ENCODE measurements at places on chromosomes 4 and X.

GRCh38 chr4:22881411-22881810 is 188.7 kb downstream of the GBA3 start:
- DNase-seq, result no peak
- no peaks in the 10 kb centered on the region for H3K36me3 ChIP-seq
- no peak overlapping the region for H3K27ac ChIP-seq
- no peaks in the 10 kb centered on the region for H3K27me3 ChIP-seq
- H3K4me3 ChIP-seq, result no peak overlapping the region

GRCh38 chrX:15160558-15161095 is 109.3 kb downstream of the ASB9 start:
- no peak for DNase-seq
- H3K27me3 ChIP-seq, result no peaks in the 10 kb centered on the region
- H3K27ac ChIP-seq, result no peak overlapping the region
- H3K4me1 ChIP-seq, result peaks cover 30% of the 10 kb centered on the region

- H3K27me3 ChIP-seq, result no peaks in the 10 kb centered on the region
- no peaks in the 10 kb centered on the region for H3K4me1 ChIP-seq
- H3K27ac ChIP-seq, result no peak overlapping the region
- peaks cover 1% of the 10 kb centered on the region for H3K36me3 ChIP-seq
- DNase-seq, result no peak
Observed at GRCh38 chr4:4659871-4660651, 118.2 kb upstream of the STX18 start.

GRCh38 chrX:101229170-101229569 is 9.6 kb downstream of the DRP2 start:
- no peaks in the 10 kb centered on the region for H3K36me3 ChIP-seq
- no peak overlapping the region for H3K4me3 ChIP-seq
- no peak for DNase-seq
- H3K4me1 ChIP-seq, result no peaks in the 10 kb centered on the region
- no peak overlapping the region for H3K27ac ChIP-seq

GRCh38 chr4:183342541-183343533 is 20.6 kb upstream of the CLDN24 start:
- peak; percentile 5 for DNase-seq
- peaks cover 3% of the 10 kb centered on the region for H3K4me1 ChIP-seq
- no peak overlapping the region for H3K4me3 ChIP-seq
- no peak overlapping the region for H3K27ac ChIP-seq

DNA sequence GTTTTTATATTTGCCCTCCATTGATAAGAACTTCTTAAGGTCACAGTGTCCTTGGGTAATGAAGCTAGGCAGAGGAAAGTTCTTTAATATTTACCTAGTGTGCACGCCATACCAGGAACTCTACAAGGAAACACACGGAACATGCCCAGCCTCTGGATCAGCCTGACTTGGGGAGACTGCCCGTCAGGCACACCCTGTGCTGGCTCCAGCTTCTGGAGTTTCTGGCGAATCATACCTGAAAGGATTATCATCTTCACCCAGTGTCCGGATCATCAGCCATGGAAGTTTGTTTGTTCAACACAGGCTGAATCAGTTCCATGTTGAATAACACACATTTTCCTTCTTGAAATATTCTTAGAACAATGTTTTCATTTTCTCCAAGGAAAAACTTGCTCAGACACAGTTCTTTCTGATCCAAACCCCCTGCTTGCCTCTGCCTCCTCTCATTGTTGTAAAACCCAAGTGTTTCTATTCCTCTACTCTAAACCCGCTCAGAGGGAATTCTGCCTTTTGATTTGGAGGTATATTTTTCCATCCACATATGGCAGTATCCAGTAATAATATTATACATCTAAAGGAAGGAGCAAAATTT is 176.7 kb downstream of the SHROOM3 start:
- H3K27ac ChIP-seq, result no peak overlapping the region
- peaks cover 2% of the 10 kb centered on the region for H3K27me3 ChIP-seq
- no peaks in the 10 kb centered on the region for H3K4me1 ChIP-seq
- DNase-seq, result no peak
- H3K36me3 ChIP-seq, result no peaks in the 10 kb centered on the region

GRCh38 chrX:152635941-152636340 is 1.8 kb upstream of the GABRQ start:
- H3K27me3 ChIP-seq, result peaks cover 25% of the 10 kb centered on the region
- no peak overlapping the region for H3K27ac ChIP-seq
- no peaks in the 10 kb centered on the region for H3K36me3 ChIP-seq
- no peak overlapping the region for H3K4me3 ChIP-seq
- DNase-seq, result no peak

GRCh38 chr4:147102596-147102995 is 156.9 kb upstream of the TTC29 start:
- no peaks in the 10 kb centered on the region for H3K36me3 ChIP-seq
- H3K27ac ChIP-seq, result no peak overlapping the region
- no peak overlapping the region for H3K4me3 ChIP-seq

DNA sequence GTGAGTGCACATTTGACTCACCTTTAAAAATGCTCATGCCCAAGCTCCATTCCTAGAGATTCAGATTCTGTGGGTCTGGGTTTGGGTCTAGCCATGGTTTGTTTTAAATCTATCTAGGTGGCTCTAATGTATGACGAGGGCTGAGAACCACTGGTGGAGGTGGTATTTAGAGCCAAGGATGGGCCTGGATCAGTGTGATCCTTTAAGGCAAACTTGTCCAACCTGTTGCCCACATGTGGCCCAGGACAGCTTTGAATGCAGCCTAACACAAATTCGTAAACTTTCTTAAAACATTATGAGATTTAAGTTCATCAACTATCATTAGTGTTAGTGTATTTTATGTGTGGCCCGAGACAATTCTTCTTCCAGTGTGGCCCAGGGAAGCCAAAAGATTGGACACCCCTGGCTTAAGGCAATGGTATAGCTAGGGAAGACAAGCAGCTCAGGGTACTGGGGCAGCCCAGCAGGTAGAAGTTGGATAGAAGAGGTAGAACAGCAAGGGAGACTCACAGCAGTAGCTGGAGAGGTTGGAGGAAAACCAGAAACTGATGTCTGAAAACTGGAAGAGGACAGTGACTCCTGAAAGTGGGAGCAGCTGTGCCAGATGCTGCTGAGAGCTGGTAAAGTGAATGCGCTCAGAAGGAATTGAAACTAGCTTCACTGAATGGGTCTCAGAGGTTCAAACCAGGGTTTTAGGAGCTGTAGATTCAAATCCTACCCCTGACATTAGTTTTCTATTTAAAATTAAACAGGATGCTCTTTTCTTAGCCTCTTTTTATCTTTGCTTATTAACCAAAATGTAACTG is 18.2 kb downstream of the ADD1 start:
- H3K27ac ChIP-seq, result peak overlapping the region; percentile 5
- DNase-seq, result no peak
- H3K27me3 ChIP-seq, result no peaks in the 10 kb centered on the region
- no peaks in the 10 kb centered on the region for H3K36me3 ChIP-seq

DNA sequence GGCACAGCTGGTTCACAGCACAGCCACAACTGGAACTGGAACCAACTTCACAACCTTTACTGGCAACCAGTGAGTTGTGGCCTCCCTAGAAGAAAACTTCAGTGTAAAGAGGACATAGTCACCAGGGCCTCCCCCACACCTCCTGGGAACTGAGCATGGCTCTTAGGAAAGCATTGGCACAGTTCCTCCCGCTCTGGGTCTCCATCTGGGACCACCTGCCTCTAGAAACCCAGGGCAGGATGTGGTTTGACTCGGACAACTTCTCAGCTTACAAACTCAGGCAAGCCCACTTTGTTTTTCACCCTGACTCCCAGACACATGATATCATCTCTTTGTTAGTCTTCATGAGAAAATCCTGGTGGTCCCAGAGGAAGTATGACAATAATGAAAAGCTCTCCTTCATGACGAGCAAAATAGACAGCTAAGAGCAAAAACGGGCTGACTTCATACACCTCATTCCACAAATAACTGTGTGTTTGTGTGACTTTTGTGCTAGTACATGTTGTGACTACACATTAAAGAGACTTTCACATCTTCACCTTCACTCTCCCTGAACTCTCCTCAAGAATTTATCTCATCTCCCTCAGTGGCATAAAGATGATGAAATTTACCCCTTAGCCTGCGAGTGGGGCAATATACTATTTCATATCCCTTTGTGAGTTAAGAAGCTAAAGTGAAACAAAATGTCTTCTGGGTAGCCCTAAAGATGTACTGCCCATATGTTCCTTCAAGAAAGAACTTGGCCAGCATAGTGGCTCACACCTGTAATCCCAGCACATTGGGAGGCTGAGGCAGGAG is 75.4 kb downstream of the SH3KBP1 start:
- H3K4me3 ChIP-seq, result no peak overlapping the region
- DNase-seq, result no peak
- H3K27ac ChIP-seq, result peak overlapping the region; percentile 64
- peaks cover 68% of the 10 kb centered on the region for H3K4me1 ChIP-seq
- peaks cover 10% of the 10 kb centered on the region for H3K36me3 ChIP-seq

DNA sequence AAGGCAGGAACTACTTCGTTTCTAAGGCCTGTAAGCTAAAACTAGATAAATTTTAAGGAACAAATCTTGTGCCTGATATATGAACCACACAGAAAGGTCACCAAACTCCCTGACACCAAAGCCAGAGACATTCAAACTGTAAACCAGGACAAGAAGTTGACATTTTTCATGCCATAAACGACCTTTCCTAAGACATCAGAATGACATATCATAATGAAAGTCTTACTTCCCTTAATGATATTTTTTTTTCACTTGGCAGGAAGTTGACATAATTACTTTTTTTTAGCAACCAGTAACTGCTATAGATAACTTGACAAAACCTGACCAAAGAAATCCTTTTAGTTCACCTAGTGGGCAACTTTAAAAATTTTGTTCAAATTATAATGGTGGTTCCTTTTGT is 231.5 kb upstream of the AGTR2 start:
- no peak overlapping the region for H3K27ac ChIP-seq
- H3K27me3 ChIP-seq, result no peaks in the 10 kb centered on the region
- no peaks in the 10 kb centered on the region for H3K4me1 ChIP-seq
- H3K4me3 ChIP-seq, result no peak overlapping the region

DNA sequence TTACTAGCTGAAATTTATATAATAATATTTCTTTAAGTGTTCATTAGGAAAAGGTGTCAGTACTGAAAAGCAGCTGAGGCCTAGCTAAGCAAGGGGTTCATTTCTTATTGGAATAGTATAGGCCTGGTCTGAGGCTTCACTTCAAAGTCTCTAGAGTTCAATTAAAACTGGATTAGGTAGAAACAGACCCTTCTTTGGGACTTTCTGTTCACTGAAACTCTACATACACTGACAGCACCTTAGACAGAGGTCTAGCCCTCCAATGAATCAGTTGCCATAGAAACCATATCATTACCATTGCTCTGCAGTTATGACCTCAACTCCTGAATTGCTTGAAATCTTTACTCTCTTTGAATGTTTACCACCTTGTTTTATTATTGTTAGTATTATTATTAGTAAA is 86.4 kb upstream of the MAB21L2 start:
- H3K4me3 ChIP-seq, result no peak overlapping the region
- H3K27ac ChIP-seq, result no peak overlapping the region
- H3K4me1 ChIP-seq, result peaks cover 2% of the 10 kb centered on the region
- H3K36me3 ChIP-seq, result no peaks in the 10 kb centered on the region
- H3K27me3 ChIP-seq, result no peaks in the 10 kb centered on the region
- no peak for DNase-seq

GRCh38 chr4:95021099-95021498 is 263.3 kb downstream of the BMPR1B start:
- DNase-seq, result no peak
- peaks cover 3% of the 10 kb centered on the region for H3K27me3 ChIP-seq
- no peaks in the 10 kb centered on the region for H3K36me3 ChIP-seq
- no peaks in the 10 kb centered on the region for H3K4me1 ChIP-seq

- peak overlapping the region; percentile 77 for H3K4me3 ChIP-seq
- no peaks in the 10 kb centered on the region for H3K27me3 ChIP-seq
- H3K4me1 ChIP-seq, result peaks cover 33% of the 10 kb centered on the region
- no peaks in the 10 kb centered on the region for H3K36me3 ChIP-seq
Observed at GRCh38 chrX:18885328-18886004, 98.4 kb downstream of the PHKA2 start.

- H3K27ac ChIP-seq, result no peak overlapping the region
- peaks cover 48% of the 10 kb centered on the region for H3K27me3 ChIP-seq
- DNase-seq, result no peak
- no peaks in the 10 kb centered on the region for H3K36me3 ChIP-seq
Observed at GRCh38 chr4:143339497-143339896, 2.8 kb downstream of the GAB1 start.

DNA sequence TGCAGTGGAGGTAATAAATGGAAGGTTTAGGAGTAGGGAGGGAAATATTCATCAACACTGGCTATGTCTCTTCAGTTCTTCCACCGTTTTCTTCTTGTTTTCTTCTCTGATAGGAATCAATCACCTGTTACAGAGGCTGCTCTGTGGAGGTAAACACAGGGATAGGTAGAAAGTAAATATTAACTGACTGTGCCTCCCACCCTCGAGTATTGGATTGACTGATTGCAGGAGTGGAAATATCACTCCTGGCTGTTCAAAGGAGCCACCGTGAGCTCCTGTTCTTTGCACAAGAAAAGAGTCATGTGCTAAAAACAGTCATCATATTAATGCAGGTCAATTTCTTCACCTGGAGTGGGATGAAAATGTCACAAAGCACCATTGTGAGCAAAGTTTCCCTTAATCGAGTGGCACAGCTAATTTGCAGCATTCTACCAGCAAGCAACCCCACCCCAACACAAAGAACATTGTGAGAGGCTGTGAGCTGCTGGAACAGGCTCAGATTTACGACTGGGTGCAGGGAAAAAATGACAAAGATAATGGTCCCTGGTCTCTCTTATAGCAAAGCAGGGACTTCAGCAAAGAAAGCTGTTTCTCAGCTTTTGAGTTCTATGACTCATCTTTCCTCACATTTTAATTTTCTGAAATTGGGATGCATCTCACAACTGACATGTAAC is 113.7 kb upstream of the TSPAN5 start:
- H3K27ac ChIP-seq, result no peak overlapping the region
- H3K27me3 ChIP-seq, result no peaks in the 10 kb centered on the region
- no peak overlapping the region for H3K4me3 ChIP-seq
- DNase-seq, result no peak
- H3K36me3 ChIP-seq, result no peaks in the 10 kb centered on the region
- H3K4me1 ChIP-seq, result no peaks in the 10 kb centered on the region

DNA sequence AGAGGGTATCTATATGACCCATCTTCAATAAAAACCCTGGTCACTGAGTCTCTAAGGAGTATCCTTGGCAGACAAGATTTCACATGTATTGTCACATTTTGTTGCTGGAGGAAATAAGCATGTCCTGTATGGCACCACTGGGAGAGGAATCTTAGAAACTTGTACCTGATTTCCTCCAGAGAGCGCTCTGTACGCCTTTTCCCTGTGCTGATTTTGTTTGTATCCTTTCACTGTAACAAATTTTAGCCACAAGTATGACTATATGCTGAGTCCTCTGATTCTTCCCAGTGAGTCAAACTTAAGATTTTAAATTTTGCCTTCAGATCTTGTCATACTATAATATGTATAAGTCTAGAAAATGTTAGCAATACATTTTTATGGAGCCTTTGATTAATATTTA is 102.8 kb downstream of the ITIH6 start:
- H3K4me1 ChIP-seq, result no peaks in the 10 kb centered on the region
- H3K4me3 ChIP-seq, result no peak overlapping the region
- no peak overlapping the region for H3K27ac ChIP-seq

All from activated naive CD8-positive, alpha-beta T cell treated with anti-CD3 and anti-CD28 coated beads, Interleukin-2, amount 50 U/mL, for 24 hours (primary cell).